Activated CD8-positive, alpha-beta memory T cell treated with anti-CD3 and anti-CD28 coated beads, Interleukin-2, amount 10 ng/mL, durations not matched to agents 7 days and 5 days (primary cell): ENCODE measurements at places on chromosomes 2 and 18.

- DNase-seq, result no peak
These were observed 16.3 kb upstream of the RMP24 start for GRCh38 chr18:35956226-35956625.

GRCh38 chr2:81396417-81397019, 1092.0 kb upstream of the LRRTM1 start:
- DNase-seq, result no peak

DNA sequence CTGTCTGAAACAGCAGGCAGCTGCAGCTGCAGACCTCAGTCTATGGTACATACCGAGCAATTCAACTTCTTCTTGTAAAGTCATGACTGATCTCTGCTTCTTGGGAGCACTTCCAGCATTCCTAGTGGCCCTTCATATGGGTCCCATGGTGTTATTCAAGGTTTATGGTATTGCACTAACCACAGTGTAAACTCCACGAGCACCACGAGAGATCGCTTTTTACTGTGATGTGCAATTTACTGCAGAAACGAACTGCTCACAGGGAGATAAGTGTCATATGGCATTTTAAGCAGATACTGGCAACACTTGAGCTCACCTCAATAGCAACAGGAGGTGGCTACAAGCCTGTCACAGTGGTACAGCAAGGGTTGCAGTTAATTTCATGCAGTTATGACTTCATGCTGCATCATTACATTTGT, 38.6 kb upstream of the SH3BP4 start:
- no peak for DNase-seq

DNA sequence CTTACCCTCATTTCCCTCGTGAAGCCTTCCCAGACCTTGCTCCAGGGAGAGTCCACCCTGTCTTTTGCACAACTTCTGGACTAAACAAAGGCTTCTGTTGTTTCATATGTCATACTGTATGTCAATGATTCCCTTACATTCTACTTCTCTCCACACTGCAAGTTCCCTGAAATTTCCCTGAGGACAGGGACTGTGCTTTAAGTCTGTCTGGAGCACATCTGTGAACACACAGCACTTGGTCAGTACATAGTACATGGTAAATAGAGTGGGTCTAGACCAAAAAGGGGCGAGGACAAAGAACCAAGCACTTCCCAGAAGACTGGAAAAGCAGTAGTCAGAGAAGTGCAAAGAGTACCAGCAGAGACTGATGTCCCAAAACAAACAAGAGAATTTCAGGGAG, 23.7 kb upstream of the IMPA2 start:
- no peak for DNase-seq

DNA sequence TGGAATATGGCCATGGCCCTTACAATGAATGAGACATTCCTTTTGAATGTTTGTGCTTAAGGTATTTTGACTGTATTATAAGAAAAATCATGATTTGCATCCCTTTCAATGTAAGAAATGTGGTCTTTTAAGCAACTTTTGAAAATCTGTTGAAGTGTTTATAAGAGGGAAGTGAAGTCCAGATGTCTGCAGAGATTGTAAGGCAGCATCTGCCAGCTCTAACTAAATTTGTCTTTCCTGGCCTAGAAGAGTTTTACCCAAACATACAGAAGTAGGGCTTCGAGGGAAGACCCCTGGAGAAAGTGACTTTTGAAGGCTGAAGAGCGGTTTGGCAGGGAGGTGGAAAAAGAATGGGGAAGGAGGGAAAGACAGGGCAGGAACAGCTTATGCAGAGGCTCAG, 12.2 kb downstream of the EML6 start:
- no peak for DNase-seq

DNA sequence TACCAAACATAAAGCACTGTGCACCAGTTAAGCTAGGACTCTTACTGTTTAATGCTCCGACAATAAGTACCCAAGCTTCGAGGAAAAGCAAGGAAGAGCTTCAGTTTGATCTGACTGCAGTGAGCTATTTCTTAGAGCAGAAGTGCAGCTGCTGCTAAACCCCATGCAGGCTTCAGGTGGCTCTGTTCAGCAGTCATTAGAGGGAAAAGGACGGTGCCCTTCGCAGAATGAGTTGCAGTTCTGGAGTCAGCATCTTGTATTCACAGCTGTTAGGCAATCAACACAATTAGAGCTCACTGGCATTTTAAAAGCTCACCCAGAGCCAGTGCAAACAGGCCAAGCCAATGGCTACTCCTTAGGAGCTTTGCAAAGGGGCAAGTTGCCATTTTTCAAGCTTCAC, 1.5 kb upstream of the CERKL start:
- DNase-seq, result no peak

- no peak for DNase-seq
These were observed 89.0 kb upstream of the PPP1CB start for GRCh38 chr2:28662468-28663181.

DNA sequence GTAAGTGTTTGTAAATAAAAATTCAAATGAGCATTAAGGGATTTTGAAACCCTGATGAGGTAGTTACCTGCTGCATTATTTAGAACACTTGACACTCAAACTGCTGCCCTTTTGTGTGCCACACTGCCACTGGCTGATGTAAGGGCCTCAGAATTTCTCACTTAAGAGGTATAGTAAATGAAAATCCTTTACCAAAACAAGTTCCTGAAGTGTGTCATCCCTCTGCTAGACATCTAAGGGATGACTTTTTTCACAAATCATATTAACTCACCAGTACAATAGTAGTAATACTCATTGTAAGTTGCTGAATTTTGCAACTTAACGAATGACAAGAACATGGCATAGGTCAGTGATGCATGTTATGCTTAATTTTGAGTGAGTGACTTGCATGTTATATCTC, 274.9 kb upstream of the UBE2E3 start:
- no peak for DNase-seq

- DNase-seq, result no peak
These were observed 1.7 kb downstream of the MZT2B start for GRCh38 chr2:130183512-130184373.

DNA sequence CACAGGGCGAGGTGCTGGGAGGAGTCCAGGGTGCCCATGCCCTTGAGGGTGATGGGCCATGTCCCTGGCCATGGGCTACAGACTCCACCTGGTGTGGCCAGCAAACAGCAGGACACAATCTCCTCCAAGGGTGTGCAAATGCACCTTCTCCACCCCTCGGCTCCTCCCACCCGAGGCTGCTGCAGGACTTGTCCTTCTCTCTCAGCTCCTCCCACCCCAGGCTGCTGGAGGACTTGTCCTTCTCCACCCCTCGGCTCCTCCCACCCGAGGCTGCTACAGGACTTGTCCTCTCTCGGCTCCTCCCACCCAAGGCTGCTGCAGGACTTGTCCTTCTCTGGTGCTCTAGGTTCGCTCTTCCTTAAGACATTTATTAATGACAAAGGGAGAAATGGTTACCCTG, 57.3 kb upstream of the SNTG2 start:
- DNase-seq, result peak; percentile 25

GRCh38 chr18:12391487-12392165, 14.6 kb upstream of the AFG3L2 start:
- DNase-seq, result peak; percentile 66

DNA sequence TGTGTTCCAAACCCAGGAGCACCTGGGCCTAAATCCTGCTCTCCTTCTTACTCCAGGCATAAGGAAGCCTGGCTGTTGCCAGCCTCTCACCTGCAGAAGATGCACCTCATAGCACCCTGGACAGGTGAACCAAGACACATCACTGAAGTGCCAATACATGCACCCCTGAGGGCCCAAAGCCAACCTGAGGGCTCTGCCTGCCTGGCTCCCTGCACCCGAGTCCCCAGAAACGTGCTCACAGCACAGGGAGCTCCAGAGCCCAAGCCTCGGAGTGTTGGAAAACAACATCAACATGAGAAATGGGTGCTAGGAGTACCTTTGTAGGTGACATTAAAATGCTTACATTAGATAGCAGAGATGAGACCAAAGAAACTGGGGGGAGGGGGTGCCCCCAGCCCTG, 96.3 kb upstream of the RAB6C start:
- no peak for DNase-seq

- no peak for DNase-seq
These were observed 205.8 kb downstream of the ZNF385B start for GRCh38 chr2:179655627-179656026.
